Hematopoietic multipotent progenitor cell (in vitro differentiated cells): ENCODE measurements at places on chromosomes 13 and 19.

DNA sequence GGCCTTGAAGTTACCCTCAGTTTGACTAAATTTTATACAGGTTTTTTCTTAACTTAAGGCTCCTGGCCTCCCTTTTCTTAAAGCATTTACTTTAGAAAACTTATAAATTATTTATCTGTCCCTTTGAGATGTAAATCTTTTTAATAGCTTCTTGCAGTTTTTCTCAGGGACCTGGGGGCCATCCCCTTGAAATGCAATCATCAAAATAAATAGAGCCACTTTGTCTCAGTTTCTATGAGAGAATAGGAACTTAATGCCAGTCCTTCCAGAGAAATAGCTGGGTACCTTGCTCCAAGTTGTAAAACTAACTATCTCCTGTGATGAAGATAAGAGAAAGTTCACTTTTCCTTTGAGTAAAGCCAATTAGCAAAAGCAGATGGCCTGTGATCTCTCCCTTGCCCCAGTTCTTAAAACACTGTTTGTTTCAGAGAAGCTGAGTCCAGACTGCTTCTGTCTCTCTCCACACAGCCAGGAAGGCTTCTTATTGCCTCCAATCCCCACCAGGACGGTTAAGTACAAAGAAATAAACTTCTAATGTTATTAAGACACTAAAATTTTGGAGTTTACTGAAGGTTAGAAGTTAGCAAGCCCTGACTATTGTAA lies 913.1 kb downstream of the OLFM4 start:
- DNase-seq = no peak

- DNase-seq = peak; percentile 96
Measured at GRCh38 chr19:12194827-12195731, 32.2 kb downstream of the ZNF136 start.

GRCh38 chr13:33251131-33251661 lies 34.4 kb downstream of the STARD13 start:
- DNase-seq = peak; percentile 62

- DNase-seq = no peak
Measured at GRCh38 chr19:54172471-54173358, at the start of gene TMC4. TMC4 (minus strand) TSS chr19:54173160; CDS start chr19:54173117, 43 bp downstream.

DNA sequence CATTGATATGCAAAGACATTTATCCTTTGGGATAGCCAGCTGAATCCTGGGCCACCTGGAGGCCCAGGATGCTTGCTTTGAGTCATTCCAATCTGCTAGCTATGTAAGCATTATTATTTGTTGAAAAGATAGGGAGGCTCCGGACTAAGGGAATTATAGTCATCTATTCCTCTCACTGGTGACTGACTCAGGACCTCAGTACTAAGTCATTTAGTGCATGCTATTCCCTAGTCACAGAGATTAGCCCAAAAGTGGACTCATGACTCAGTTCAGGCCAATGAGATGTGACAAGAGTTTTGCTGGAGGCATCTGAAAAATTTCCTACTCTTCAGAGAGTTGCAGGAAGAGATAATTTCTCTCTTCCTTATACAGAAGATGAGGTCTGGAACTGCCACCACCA lies 67.9 kb upstream of the ITM2B start:
- no peak for DNase-seq

- DNase-seq = no peak
Measured at GRCh38 chr19:12821761-12822160, 12.6 kb downstream of the RTBDN start.

DNA sequence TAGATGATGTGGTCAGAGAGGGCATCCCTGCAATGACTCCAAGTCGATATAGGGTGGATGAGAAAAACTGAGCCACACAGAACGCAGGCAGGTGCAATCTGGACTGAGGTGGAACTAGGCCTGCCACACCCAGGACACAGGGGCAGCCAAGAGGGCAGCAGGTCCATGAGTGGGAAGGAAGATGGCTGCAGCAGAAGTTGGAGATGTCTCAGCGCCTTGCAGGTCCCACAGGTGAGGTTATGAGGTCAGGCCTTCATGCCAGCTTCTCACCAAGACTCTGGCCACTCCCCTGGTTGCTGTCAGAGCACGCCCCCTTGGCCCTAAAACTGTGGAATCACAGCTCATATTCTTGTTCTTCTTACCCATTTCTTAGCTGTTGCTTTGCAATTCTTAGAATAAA lies 147.7 kb upstream of the VSTM2B start:
- no peak for DNase-seq

- no peak for DNase-seq
Measured at GRCh38 chr13:49060678-49061387, 85.1 kb downstream of the FNDC3A start.

DNA sequence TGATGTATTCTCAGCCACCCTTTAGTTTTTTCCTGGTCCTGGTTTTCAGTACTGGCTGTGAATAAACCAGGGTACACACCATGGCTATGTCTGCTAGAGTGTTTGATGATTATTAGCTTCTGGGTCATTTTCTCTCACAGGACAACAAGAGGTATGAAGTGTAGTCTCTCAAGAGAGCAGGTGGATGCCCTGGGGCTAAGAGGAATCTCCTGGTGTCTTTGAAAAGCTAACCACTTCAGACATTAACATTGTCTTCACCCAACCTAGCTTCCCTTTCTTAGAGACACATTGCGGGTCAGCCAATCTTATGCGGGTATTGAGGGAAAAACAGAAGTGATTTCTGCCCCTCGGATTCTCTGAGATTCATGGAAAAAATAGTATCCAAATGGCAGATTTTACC lies 1.6 kb downstream of the ZNF730 start:
- DNase-seq = no peak

DNA sequence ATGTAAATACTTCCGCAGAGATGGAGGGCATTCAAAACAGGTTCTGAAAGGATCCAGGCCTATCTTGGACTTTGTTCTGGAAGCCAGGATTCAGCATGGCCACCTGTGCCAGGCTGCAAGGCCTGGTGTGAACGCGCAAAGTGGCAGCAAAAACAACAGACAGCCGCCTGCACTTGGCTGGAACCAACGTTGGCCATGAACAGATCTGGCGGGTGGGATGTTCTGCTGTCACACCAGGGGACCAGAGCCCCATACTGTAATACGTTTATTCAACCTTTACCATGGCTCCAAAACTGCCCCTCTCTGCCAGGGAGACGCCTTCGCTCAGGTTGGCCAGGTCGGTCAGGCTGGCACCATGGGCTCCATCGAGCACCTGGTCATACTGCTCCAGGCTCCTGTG lies 69.7 kb downstream of the EPS15L1 start:
- DNase-seq = no peak

- DNase-seq = no peak
Measured at GRCh38 chr13:37615276-37615675, 16.7 kb upstream of the POSTN start.

GRCh38 chr19:1383312-1384084 lies at the start of gene NDUFS7:
NDUFS7 (plus strand) TSS chr19:1383907; CDS start chr19:1383927, 20 bp downstream.
- peak; percentile 100 for DNase-seq

- DNase-seq = no peak
Measured at GRCh38 chr13:43006893-43007631, 15.0 kb upstream of the EPSTI1 start.

DNA sequence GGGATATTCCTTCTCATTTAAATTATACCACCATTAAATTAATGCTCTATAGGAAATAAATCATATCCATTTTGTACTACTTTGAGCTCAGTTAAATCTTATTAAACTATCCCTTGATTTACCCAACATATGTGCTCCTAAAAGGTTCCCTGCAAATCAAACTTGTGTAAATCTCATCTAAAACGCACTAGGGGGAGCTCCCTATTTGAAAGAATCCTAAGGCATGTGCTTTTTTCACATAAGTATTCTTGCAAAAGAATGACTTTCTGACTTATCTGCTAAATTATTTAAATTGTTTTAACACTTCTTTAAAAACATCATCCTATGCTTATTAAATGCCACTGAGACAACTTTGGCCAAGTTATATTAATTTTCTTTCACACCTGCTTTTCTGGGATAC lies 7.9 kb downstream of the INTS6 start:
- DNase-seq = peak; percentile 61

- DNase-seq = peak; percentile 41
Measured at GRCh38 chr13:80235166-80235966, 105.6 kb downstream of the SPRY2 start.

DNA sequence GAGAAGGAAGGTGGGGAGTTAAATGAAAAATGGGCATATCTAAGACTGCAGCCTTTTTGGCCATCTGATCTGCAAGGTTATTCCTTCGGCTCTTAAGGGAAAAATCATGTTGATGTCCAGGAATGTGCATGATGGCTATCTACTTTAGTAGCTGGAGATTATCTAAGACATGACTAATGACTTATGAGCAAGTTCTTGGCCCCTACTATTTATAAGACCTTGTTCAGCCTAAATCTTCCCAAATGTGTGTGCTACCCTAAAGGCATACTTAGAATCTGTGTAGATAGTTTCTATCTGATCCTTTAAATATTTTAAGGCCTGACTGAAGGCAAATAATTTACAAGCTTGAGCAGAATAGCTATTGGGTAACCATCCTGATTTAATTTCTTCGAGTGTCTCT lies 41.8 kb upstream of the CD177 start:
- DNase-seq = no peak

- DNase-seq = no peak
Measured at GRCh38 chr13:40052954-40053353, 397.5 kb downstream of the COG6 start.

GRCh38 chr19:51422053-51422448 lies 4.6 kb upstream of the SIGLEC10 start:
- peak; percentile 79 for DNase-seq
